Muscle of back (tissue), 13 donors: ENCODE measurements at places on chromosomes 12 and 14. TPM values are rescaled to one million over a fixed set of nuclear protein-coding genes. Genes with fewer than 3 reads are reported as not detected.

DNA sequence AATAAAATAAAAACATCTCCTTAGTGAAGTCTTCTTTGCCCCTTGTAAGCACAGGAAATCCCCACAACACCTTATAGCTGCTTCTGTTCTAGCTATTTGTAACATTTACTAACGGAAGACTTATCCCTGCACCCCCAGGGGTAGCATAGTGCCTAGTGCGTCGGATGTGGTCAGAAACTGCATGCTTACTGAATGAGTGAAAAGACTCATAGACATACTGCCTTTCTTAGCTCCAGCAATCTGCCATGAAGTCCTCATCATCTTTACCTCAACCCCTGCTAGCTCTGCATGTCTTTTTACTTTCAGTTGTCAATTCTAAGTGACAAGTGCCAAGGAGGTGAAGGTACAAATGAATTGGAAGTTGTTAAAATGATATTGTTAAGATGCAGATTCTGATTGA, 12.9 kb downstream of the RIOX1 start:
- DNase-seq = no peak

The TOX4 gene
- 44.8 TPM for polyA plus RNA-seq

DNA sequence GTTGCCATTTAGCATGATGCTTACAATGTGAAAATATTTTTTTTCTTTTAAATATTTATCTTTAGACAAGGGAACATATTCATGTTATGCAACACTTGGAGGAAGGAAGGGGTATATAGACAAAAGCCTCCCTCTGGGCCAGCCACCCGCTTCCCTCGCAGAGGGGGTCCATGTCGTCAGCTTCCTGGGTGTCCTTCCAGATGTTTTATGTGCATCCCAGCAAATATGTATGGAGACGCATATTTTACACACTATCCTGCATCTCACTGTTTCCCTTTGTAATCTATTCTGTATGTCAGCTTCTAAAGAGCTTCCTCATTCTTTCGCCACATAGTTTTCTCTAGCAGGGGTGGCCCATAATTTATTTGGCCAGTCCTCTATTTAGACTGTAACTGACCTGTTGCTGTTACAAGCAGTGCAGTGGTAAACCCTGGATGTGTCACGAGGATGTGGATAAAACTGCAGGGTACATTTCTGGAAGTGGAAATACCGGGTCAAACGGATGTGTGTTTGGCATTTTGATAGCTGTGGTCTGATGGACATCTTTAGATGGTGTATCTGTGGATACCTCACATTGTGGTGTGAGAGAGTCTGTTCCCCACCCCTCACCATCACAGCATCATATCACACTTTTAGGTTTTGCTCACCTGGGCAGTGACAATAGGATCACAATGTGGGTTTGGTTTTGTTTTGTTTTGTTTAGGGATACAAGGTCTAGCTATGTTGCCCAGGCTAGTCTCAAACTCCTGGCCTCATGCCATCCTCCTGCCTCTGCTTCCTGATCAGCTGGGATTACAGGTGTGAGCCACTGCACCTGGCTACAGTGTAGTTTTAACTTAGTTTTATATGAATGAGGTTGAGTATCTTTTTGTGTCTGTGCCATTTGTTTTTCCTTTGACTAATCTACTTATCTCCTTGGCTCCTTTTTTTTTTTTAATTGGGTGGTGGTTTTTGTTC, 31.6 kb downstream of the FAM222A start:
- no peak for DNase-seq

DNA sequence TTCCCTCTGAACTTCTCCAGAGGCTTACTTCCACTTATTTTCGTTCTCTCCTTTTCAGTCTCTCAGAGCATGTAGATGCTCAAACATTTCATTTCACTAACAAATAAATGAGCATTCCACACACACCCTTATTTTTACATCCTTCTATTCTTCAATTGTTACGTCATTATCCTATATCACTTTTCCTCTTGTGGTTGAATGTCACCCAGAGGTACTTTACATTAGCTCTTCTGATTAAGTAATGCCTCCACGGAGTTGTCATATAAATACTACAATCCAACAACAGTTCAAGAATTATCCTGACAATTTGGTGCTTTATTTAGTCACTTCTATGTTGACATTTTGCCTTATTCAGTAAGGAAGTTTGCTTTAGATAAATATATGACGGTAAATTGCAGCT, 18.4 kb downstream of the FAR2 start:
- DNase-seq = no peak

GRCh38 chr14:30340495-30340894, 218.5 kb upstream of the G2E3 start:
- DNase-seq = peak; percentile 12

The PIWIL1 gene
- 0.16 TPM for polyA plus RNA-seq

The TMPRSS12 gene
- not detected for polyA plus RNA-seq

DNA sequence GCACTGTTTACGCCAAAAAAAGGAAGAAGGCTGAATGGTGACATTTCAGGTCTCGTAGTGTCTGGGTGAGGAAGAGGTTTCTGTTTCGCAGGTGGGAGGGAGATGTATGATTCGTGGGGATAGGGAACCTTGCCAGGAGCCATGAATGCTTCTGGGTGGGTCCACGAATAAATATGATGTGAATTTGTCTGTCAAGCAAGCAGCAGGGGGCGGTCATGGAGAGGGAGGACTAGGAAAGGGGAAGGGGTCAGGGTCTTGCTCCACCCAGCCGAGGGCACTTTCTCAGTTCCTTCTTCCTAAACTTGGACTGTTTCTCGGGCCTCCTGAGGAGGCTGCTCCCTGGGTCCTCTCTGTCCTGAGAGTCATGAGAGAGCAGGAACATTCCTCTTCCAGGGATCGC, 72.5 kb downstream of the LGMN start:
- DNase-seq = no peak
